ENCODE measurements at places on chromosomes 3 and 15.

DNA sequence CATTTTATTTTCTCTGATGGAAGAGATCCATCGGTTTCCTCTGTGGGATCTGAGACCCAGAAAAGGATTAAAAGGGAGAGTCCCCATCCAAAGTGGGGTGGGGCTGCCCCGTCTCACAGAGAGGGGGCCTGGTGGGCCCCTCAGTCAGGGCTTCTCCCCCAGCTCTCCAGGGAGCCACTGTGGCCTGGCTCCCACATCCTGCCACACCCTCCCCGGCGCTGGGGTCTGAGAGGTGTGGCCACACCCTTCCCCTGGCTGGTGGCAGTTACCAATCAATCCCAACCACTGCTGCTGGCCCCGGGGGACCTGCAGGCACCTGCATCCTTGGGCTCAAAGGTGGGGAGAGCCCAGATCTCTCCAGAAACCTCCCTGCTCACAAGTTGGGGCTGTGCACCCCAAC lies 161.8 kb upstream of the IQSEC1 start:
- DNase-seq, result no peak

DNA sequence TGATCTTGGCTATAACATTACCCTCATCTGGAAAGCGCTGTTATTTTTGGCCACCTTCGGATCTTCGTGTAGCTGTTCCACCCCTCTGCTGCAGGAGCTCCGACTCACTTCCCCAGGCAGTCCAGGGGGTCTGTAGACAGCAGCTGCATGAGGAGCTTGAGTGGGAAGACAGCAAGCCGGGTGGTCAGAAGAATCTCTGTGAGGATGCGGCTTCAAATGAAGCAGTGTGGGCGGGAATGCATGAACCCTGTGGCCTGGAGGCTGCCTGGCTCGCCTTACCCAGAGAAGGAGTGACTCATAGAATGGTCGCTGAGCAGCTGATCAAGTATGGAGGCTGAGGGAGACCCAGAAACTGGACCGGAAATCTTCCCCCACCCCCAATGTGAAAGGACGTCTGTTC lies 45.2 kb upstream of the NR2F2 start:
- peak; percentile 96 for DNase-seq

- no peak for DNase-seq
Observed at GRCh38 chr3:144677103-144677502, 705.5 kb downstream of the DIPK2A start.

DNA sequence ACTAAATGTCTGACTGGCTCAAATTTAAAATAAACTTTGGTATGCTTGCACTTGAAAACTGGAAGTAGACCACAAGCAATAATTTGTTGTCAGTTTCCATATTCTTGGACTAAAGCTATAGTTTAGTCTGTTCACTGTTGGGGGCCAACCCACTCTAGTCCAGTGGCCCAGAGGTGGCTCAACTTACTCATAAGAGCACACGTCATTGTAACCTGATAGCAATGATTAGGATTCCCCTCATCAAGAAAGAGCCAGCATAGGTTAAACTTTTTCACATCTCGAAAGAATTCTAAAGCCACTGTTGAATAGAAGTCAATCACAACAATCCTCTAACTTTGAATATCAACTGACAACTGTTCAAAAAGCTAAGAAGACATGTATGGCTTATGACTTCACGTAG lies 147.0 kb downstream of the MEIS2 start:
- no peak for DNase-seq

DNA sequence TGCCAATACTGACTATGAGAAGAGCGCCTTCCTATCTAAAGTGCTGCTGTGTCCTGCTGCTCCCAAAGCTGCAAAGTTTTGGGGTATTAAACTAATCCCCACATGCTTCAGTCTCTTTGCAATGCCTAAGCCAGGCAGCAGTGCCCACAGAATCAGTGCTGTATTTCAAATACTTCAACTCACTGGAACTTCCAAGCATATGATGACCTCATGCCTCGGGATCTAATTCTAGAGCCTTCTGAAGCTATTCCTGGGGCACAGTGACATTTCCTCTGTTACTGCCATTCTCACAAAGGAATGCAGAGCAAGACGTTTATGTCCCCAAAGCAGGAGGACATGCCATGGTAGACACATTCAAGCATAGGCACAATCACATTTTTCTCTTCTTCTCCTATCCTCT lies 78.5 kb downstream of the CD200 start:
- DNase-seq, result no peak

GRCh38 chr15:89139613-89140499 lies 51.6 kb downstream of the ABHD2 start:
- no peak for DNase-seq

- DNase-seq, result no peak
Observed at GRCh38 chr3:24420224-24420623, 74.4 kb downstream of the THRB start.

DNA sequence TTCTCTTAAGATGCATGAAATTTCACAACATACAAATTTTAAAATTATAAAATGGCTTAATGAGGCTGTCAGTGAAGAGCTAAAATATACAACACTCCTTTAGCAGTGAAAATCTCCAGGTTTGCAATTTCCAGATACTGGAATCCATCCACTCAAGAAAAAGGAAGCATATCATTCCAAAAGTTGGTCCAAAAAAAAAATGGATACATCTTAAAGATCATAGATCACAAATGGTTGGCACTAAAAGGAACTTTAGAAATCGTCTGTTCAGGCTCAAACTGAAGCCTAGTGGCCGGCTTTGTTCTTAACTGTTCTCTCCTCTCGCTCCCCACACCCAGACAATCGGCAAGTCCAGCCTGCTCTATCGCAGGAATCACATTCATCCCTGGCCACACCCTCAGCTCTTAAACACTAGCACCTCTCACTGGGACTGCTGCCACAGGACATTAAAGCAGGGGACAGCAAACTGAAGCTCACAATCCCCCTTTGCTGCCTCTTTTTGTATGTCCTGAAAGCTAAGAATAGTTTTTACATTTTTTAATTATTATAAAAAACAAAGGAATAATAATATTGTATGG lies 130.3 kb upstream of the CDIN1 start:
- no peak for DNase-seq

- no peak for DNase-seq
Observed at GRCh38 chr3:127589600-127590281, 792 bp downstream of the TPRA1 start.

- DNase-seq, result no peak
Observed at GRCh38 chr3:49998326-49998725, 58.4 kb downstream of the RBM6 start.

- no peak for DNase-seq
Observed at GRCh38 chr3:32137870-32138269, 31.4 kb downstream of the GPD1L start.

DNA sequence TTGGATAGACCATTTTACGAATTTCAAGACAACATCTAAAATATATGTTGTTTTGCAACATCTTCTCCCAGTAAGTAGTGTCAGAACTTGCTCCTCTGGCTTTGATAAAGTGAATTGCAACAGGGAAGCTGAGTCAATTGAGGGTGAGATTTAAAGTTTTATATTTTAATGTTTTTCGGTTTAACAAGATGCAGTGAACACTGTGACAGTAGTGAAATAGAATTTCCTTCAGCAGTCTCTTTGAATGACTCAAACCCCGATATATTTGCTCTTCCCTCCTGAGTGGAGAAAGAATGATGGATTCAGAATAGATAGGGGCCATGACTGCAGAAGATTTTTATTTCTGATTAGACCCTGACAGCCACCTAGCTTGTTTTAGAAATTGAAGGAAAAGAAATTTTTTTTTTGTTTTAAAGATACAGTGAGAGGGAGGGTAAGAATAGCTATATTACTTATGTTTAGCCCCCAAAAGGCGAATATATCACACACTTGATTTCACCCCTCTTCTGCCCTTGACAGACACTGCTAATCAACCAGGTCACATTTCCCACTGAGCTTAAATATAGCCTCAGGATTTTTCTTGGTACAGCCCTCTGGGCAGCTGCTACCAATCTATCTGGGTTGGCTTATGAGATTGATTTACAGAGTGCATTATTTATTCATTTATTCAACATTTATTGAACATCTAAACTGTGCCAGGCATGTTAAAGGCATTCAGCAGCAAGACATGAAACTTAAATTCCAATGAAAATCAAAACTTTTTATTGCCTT lies 183.3 kb upstream of the ADAMTS9 start:
- DNase-seq, result no peak

DNA sequence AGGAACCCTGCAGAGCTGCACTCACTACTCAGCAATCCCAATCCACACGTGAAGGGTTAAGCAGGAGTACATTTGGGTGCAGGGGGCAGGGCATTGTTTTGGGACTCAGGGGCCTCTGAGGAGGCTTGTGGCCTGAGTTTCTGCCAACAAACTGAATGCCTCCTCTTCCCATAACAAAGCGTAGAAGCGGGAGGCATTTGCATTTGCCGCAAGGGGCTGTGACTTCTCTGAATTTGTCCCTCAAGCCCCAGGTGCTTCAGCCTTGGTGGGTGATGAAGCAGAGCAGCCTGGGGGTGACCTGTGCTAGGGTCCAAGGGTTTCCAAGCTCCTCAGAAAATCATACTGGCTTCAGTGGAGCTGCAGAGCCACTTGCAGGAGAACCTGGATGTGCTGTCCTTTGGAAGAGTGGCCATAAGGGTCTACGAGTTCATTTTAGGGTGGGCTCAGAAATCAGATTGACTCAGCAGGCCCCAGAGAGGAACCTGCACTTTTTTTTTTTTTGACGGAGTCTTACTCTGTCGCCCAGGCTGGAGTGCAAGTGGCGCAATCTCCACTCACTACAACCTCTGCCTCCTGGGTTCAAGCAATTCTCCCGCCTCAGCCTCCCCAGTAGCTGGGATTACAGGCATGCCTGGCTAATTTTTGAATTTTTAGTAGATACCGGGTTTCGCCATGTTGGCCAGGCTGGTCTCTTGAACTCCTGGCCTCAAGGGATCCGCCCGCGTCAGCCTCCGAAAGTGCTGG lies 1.4 kb upstream of the RPSA start:
- DNase-seq, result no peak

DNA sequence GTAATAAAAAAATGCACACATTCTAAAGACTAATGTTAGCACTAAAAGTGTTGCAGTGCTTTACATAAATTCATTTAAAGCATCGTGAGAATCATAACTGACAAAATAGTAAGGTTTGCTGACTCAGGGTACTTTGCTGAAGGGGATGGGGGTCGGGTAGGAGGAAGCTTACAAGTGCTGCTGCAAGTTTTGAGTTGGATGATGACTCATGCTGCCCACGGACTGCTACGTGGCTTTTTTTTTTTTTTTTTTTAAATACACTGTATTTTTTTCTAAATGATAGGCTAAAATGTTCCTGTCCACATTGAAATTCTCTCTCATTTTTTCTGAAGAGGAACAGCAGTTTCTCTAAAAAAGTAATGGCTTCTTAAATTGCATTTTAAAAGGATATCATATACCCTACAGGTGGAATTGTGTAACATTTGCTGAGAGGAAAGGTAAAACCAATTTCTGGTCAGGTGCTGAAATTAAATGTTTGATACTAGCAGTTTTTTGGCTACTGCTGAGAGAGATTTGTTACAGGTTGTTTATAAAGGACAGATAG lies 2.2 kb downstream of the MAPK6 start:
- peak; percentile 95 for DNase-seq

DNA sequence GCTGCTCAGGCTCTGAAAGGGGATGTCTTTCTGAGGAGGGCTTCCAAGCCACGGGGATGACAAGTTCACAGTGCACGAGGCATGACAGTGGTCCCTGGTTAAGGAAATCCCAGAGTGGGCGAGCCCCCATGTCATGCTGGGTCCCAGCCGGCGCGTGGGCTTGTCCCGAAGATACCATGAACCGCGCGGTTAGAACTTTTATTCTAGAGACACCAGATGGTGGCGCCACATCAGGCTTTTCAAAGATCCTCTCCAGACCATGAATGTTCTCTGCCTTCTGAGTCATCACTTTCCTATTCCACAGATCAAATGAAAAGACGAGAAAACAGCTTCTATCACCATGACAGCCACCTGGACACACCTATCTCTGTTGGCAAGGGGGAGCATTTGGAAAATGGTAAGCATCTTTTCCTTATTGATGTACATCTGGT lies 227.8 kb upstream of the LYSMD4 start:
- DNase-seq, result no peak

- no peak for DNase-seq
Observed at GRCh38 chr3:101229681-101230080, 90.7 kb downstream of the IMPG2 start.

- no peak for DNase-seq
Observed at GRCh38 chr3:119759962-119760361, 21.9 kb upstream of the NR1I2 start.

DNA sequence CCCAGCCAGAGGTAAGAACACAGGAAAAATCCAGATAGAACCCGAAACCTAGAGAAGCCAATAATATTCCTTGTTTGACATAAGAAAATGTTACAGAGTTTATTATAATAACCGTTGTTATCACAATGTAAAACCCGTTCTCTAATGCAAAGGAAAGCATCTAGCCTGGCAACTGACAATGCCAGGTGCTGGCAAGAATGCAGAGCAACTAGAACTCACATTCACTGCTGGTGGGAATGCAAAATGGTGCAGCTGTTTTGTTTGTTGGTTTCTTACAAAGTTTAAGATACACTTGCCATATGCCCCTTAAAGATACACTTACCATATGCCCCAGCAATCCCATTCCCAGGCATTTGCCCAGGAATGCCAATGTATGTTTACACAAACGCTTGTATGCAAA lies 23.4 kb downstream of the VPS39 start:
- no peak for DNase-seq

Measured in fibroblast of the conjunctiva (primary cell).